ENCODE measurements at places on chromosomes 16 and 17. TPM values are rescaled to one million over a fixed set of nuclear protein-coding genes. Genes with fewer than 3 reads are reported as not detected.

Gene ZG16
- not detected for polyA plus RNA-seq

Gene PERCC1
- polyA plus RNA-seq: not detected

Gene SLC13A2
- not detected for polyA plus RNA-seq

Gene DNAH3
- 0.57 TPM for polyA plus RNA-seq

Gene ALDH3A1
- polyA plus RNA-seq: 0.75 TPM

Gene ZC3H7A
- polyA plus RNA-seq: 32.0 TPM

GRCh38 chr16:48511716-48512115 lies 98.3 kb downstream of the N4BP1 start:
- H3K27ac ChIP-seq: no peak overlapping the region
- no peaks in the 10 kb centered on the region for H3K27me3 ChIP-seq
- H3K36me3 ChIP-seq: no peaks in the 10 kb centered on the region
- DNase-seq: no peak

DNA sequence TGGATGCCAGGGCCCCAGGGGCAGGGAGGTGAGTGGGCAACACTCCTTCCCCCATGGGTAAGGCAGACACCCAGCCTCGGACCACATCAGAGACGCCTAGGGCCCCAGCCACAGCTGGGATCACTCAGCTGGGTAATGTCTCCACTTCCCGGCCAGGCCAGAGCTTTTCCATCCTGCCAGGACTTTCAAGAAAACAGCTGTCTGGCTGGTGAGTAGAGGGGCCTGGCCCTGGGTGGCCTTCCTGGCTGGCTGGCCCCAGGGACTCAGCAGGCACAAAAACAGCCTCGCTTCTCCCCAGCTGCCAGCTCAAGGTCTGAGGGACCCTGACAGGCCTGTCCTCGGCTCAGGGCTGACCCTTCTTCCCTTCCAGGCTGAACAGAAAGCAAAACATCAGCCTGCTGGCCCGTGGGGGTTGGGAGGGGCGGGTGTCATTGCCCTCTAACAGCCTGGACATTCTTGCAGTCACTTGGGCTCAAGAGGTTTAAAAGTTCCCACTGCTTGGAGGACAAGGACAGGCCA lies 45.3 kb upstream of the JPH3 start:
- H3K4me1 ChIP-seq: no peaks in the 10 kb centered on the region
- H3K4me3 ChIP-seq: no peak overlapping the region
- no peaks in the 10 kb centered on the region for H3K36me3 ChIP-seq

DNA sequence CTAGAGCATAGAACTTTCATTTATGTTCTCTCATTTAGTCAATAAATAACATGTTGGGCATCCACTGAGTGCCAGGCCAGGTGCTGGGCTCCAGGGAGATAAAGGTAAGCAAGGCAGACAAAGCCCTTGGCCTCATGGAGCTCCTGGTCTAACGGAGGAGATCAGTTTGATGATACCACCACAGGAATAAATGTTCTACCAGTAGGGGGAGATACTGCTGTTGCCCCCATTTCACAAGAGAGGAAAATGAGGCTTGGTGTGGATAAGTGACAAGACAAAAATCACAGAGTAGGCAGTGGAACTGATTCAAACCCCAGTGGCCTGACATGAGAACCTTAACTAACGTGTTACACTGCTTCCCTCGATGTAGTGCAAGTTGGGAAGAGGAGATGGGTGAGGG lies 80.4 kb upstream of the ERCC4 start:
- no peak for DNase-seq
- H3K27ac ChIP-seq: no peak overlapping the region
- H3K4me3 ChIP-seq: no peak overlapping the region

DNA sequence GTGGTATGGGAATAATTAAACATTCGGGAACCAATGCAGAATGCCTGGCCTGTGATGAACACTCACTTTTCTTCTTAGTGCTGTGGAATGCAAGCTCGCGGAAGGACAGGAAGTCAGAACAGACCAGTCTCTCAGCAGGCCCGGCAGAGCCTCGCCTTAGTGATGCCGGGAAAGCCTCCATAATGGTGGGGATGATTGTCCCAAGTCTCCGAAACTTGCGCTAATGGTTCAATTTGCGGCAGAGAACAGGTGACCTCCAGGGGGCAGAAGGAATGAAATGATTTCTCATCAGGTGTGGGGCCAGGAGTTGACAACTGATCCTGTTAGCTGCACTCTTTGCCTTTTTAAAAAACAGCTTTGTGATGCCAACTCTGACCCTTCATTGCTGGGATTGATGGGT lies 170.6 kb downstream of the GSG1L start:
- H3K36me3 ChIP-seq: no peaks in the 10 kb centered on the region
- H3K4me1 ChIP-seq: no peaks in the 10 kb centered on the region
- no peak overlapping the region for H3K4me3 ChIP-seq
- H3K27me3 ChIP-seq: no peaks in the 10 kb centered on the region

DNA sequence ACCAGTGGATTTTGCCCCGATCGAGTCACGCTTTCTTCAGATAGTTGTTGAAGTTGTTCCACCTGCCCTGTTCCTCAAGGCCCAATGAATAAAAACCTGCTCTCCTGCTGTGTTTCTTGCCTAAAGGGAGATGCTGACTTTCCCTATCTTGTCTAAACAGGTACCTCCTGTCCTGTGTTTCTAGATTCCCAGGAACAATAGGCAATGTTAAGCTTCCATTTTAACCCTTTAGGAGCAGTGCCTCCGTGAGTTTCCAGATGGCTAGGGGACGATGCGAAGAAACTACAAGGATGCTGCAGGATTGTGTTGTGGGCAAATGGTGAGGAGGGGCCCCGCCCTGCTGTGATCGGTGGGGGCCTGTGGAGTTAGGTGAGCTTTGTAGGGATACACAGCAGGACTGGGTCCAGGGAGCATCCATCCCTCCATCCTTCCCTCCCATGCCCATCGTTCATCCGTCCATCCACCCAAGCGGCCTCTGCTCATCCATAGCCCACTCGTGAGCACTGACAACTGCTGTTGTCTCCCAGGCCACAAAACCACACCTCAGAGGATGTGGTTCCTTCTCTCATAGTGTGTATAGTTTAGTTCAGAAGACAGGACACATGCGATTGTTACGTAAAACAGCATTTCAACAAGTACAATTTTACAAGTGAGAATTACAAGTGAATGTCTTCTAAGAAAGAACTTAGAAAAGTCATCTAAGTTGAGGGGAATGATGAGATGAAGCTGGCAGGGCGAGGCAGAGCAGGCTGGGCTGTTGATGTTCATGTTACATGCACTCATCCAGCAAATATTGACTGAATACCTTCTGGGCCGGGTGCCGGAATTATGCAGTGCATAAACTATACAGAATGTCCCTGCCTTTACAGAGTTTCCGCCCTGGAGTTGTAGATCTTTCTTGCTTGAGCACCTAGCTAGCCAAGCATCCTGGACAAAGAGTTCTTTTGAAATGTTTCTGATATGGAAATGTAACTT lies 5.2 kb downstream of the ARSG start:
- 0 out of 2 replicates have a peak, but pooled peaks cover 4% of the 10 kb centered on the region for H3K27me3 ChIP-seq
- H3K36me3 ChIP-seq: no peaks in the 10 kb centered on the region
- DNase-seq: no peak
- H3K27ac ChIP-seq: no peak overlapping the region

DNA sequence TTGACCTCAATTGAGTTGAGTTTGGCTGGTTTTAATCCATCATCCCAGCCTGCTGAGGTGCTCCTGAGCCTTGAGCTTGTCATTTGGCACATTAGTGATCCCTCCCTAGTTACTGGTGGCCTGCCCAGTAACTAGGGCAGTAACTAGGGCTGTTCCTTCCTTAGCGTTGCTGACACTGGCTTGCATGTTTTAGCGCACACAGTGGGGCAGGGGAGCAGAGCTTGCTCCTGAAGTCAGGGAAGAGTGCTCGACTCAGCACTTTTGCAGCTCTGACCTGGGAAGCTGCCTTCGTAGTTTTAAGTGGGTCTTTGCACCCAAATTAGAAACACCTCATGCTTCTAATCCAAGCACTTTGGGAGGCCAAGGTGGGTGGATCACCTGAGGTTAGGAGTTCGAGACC lies 15.7 kb downstream of the CCDC42 start:
- no peaks in the 10 kb centered on the region for H3K4me1 ChIP-seq
- no peak overlapping the region for H3K4me3 ChIP-seq
- no peaks in the 10 kb centered on the region for H3K36me3 ChIP-seq
- no peak for DNase-seq
- H3K27me3 ChIP-seq: no peaks in the 10 kb centered on the region

GRCh38 chr17:78111727-78112517 lies 16.6 kb downstream of the TMC6 start:
- no peaks in the 10 kb centered on the region for H3K27me3 ChIP-seq
- H3K4me1 ChIP-seq: no peaks in the 10 kb centered on the region
- no peak for DNase-seq
- no peak overlapping the region for H3K27ac ChIP-seq
- H3K4me3 ChIP-seq: no peak overlapping the region

GRCh38 chr17:18910881-18911280 lies 41.1 kb upstream of the SLC5A10 start:
- H3K4me3 ChIP-seq: no peak overlapping the region
- H3K27ac ChIP-seq: no peak overlapping the region
- H3K36me3 ChIP-seq: peaks cover 25% of the 10 kb centered on the region

DNA sequence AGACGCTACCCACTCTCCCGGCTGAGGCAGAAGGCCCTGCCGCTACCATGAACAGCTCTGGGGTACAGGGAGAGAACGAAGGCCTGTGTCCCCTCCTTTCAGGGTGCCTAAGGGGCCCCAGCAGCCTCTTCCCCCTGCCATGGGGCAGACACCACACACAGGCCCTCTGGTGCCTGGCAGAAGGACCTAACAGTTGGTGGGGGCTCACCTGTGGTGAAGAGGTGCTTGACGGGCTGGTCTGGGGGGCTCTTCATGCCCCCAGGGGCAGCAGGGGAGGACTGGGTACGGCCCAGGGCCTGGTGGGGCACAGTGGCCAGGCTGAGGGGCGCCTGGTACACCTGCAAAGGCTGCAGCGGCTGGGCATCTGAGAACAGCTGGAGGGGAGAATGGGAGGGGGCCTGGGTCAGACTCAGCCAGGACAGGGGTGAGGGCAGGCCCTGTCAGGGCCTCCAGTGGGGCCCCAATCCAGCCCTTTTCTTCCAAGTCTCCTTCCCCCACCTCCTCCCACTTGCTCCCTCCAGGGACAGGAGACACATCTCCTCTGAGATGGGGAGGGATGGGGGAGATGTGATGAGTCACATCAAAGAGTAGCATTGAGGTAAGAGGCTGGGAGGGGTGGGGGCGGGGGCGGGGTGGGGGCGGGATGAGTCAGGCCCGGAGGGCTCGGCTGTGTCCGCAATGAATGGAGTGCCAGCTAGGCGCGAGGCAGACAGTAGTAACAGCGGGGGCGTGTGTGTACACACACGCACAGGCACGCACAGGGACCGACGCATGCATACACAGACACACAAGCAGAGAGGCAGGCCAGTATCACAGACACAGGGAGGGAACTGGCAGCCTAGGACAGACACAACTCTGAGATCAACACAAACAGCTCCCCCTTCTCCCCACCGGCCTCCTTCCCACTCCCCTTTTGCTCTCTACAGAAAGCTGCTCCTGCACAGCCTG lies 16.1 kb downstream of the G6PC3 start:
- H3K4me3 ChIP-seq: peak overlapping the region; percentile 19
- peak overlapping the region; percentile 70 for H3K27ac ChIP-seq
- H3K36me3 ChIP-seq: peaks cover 8% of the 10 kb centered on the region
- DNase-seq: no peak
- H3K27me3 ChIP-seq: no peaks in the 10 kb centered on the region
- peaks cover 16% of the 10 kb centered on the region for H3K4me1 ChIP-seq

DNA sequence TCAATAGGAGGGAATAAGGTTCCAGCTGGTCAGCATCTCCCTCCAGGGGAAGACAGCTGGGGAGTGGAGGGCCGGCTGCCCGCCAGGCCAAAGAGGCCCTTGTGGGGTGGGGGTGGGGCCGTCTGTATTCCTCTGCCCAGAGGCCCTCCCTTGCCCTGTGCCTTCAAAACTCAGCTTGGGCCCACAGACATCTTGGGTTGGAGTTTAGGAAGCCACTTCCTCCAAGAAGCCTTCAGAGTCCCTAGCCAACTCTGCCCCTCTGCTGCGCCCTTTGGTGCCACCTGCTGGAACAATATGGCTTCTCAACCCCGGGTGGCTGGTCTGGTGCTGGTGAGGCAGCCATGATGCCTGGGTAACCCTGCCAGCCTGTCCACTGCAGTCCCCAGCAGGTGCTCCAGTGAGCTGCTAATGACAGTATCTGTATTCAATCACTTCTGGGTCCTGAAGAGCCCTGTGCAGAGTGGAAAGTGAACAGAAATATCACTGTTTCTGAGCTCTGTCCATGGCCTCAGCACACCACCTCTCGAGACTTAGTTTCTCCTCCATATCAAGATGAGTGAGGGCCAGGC lies 16.7 kb downstream of the HSD11B2 start:
- no peak for DNase-seq
- H3K4me1 ChIP-seq: peaks cover 5% of the 10 kb centered on the region
- H3K27ac ChIP-seq: no peak overlapping the region
- H3K4me3 ChIP-seq: no peak overlapping the region
- H3K27me3 ChIP-seq: no peaks in the 10 kb centered on the region

DNA sequence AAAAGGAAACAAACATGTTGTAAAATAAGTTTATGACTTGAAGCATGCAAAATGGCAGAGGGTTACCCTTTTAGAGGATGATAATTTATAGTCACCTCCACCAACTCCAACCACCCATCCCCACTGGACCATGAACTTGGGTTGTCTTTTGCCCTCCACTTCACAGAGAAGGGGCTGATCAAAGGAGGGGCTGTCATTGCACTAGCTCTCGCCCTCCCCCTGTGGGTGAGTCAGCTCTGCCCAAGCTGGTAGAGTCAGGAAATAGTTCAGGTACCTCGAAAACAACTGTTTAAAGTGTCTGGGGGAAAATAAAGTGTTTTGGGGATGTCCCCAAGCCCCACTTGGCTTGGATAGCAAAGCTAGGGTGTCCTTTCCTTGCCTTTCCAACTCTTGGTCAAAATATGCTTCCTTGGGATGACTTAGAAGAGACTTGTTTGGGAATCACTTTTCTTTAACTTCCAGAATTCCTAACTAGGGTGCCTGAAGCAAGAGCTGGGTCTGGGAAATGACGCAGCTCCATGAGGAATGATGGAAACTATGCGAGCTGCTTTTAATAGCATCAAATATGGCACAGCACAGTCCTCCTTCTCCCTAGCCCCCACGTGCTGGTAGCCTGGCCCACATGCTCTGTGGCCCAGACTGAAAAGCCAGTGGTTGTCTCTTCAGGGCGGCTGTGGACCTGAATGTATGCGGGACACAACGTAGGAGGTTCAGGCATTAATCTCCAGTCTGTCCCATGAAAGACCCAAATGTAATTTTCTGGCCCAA lies 40.7 kb downstream of the TBX4 start:
- H3K4me3 ChIP-seq: no peak overlapping the region
- H3K36me3 ChIP-seq: no peaks in the 10 kb centered on the region
- H3K4me1 ChIP-seq: peaks cover 2% of the 10 kb centered on the region
- H3K27ac ChIP-seq: no peak overlapping the region

Measured in H1 (cell line).